ENCODE measurements at places on chromosomes 12 and 14. TPM values are rescaled to one million over a fixed set of nuclear protein-coding genes. Genes with fewer than 3 reads are reported as not detected.

- DNase-seq: no peak
Observed at GRCh38 chr12:26790645-26790994, 42.4 kb downstream of the ITPR2 start.

- no peak for DNase-seq
Observed at GRCh38 chr12:32089586-32089985, 17.1 kb upstream of the BICD1 start.

- DNase-seq: no peak
Observed at GRCh38 chr12:94184995-94185719, 36.8 kb downstream of the PLXNC1 start.

DNA sequence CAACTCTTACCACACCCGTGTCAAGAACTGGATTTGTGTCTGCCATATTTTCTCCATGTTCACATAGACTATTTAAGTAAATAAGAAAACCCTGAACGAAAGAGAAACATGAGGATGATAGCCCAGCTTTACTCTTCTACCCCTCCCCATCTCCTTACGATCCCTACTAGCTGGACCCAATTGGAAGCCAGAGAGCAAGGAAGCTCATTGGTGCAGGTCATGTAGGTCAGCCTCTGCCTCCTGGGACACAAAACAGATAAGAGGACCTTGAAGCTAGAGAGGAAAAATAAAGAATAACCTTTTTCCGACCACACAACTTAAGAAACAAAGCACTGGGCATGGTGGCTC, 124.6 kb upstream of the ATF7IP start:
- no peak for DNase-seq

ANKS1B gene
- total RNA-seq: 5.6 TPM

ATF7 gene
- 18.8 TPM for total RNA-seq

All from muscle of leg (tissue), 16 donors.